Lower leg skin (tissue), 4 donors: ENCODE measurements at places on chromosomes 6 and 20. TPM values are rescaled to one million over a fixed set of nuclear protein-coding genes. Genes with fewer than 3 reads are reported as not detected.
A peak's percentile ranks its signal among the peaks of the same experiment; 100 is the strongest.

GRCh38 chr6:125095580-125096301, 57.8 kb upstream of the TPD52L1 start:
- DNase-seq = no peak

- DNase-seq = no peak
Measured at GRCh38 chr6:53042112-53042511, 23.1 kb upstream of the FBXO9 start.

GRCh38 chr6:131923356-131923755, 27.8 kb downstream of the CCN2 start:
- DNase-seq = peak; percentile 29

- DNase-seq = no peak
Measured at GRCh38 chr6:74409447-74409846, 713.4 kb downstream of the CD109 start.

DNA sequence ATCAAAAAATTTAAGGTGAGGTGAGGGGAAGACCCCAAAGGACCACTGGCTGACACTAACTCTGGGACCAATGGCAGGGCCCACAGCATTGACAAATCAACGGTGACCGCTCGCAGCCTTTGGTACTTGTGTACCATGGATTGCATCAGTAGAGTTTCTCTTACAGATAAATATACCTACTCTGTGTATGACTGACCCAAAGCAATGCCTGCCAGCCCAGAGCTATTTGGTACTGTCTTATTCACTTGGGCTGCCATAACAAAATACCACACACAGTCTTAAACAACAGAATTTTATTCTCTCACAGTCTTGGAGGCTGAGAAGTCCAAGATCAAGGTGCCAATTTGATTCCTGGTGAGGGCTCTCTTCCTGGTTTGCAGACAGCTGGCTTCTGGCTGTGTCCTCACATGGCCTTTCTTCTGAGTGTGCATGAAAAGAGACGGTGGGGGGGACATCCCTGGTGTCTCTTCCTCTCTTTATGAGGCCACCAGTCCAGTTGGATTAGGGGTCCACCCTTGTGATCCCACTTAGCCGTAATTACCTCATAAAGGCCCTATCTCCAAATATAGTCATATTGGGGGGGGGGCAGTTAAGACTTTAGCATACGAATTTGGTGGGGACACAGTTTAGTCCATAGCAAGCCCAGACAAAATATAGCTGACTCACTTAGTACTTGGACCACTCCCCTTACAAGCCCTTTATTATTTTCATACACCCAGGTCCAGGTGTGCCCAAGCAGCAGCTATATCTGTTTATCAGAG, 336.3 kb downstream of the CD83 start:
- no peak for DNase-seq

DNA sequence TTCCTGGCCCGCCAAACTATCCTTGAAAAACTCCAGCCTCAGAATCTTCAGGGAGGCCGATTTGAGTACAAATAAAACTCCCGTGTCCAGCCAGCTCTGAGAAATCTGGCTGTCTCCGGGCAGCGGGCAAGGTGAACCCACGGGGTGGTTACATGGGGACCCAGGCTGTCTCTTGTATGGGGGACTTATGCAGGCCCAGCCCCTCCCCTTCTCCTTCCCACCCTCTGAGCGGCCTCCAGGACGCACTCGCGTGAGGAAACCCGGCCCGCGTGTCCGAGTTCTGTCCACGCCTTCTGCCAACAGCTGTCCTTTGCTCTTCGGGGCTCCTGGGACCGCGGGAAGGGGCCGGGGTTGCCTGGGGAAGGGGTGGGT, 36.3 kb upstream of the BLCAP start:
- no peak for DNase-seq

DNA sequence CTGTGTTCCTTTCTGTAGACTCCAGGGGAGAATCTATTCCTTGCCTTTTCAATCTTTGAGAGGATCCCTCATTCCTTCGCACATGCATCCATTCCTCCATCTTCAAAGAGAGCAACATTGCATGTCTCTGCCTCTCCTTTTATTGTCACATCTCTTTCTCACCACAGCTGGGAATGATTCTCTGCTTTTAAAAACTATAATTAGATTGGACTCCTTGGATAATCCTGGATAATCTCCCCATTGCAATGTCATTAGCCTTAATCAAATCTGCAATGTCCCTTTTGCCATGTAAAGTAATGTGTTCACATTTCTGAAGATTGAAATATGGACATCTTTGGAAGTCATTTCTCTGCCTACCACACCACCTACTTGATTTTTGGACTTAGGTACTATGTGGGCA, 750.1 kb downstream of the COL12A1 start:
- no peak for DNase-seq

- DNase-seq = no peak
Measured at GRCh38 chr6:122753688-122754056, 25.8 kb upstream of the FABP7 start.

GRCh38 chr6:106527979-106528378, 101.3 kb downstream of the RTN4IP1 start:
- DNase-seq = no peak

- DNase-seq = no peak
Measured at GRCh38 chr6:52059821-52060220, 27.6 kb downstream of the PKHD1 start.

GRCh38 chr6:135438907-135439535, 58.5 kb downstream of the AHI1 start:
- no peak for DNase-seq

DNA sequence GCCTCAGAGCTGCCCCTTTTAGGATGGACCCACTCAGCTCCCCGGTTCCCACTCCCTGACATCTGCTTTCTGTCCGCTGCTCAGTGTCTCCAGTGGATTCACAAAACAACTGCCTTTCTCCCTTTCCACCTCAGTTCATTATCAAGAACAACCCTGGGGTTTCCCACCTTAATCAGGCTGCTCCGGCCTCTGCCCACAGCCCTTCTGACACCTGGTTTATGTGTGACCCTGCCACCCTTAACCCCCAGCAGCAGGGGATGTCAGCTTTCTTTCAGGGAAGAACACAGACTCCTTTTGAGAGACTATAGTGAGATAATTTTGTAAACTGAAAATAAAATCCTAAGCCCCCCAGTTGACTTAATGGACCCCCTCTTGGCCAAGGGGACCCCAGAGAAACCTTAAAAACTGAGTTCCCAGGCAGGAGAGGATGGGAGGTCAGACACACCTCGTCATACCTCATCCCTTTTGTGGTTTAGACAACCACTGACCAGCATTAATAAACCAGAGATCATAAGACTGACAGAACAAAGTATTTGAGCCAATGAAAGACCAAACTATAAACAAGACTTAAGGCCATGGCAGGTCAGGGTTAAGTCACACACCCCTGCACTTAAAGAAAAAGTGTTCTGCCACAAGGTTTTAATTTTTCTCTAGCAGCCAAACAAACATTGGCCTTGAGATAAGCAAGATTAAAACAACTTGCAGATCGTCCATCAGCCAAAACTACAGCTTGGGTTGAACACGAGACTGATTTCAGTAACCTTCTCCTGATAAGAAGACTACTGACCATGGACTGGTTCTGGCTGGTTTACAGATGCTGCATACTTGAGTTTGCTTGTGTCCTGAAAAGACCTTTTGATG, 42.4 kb upstream of the DDR1 start:
- DNase-seq = no peak

- DNase-seq = no peak
Measured at GRCh38 chr20:22729180-22729579, 144.8 kb upstream of the FOXA2 start.

Gene OVOL2
- 35.8 TPM for total RNA-seq

Gene GATA5
- 1.1 TPM for total RNA-seq

Gene HMGN3
- 17.0 TPM for total RNA-seq

Gene RIMS4
- total RNA-seq = not detected
